Activated T-helper 17 cell treated with anti-CD3 and anti-CD28 coated beads, Interleukin-2, amount 50 U/mL, for 72 hours (primary cell): ENCODE measurements at places on chromosomes 5 and 9.

- no peak for ATAC-seq
Observed at GRCh38 chr9:71758785-71759184, 9.5 kb downstream of the CEMIP2 start.

DNA sequence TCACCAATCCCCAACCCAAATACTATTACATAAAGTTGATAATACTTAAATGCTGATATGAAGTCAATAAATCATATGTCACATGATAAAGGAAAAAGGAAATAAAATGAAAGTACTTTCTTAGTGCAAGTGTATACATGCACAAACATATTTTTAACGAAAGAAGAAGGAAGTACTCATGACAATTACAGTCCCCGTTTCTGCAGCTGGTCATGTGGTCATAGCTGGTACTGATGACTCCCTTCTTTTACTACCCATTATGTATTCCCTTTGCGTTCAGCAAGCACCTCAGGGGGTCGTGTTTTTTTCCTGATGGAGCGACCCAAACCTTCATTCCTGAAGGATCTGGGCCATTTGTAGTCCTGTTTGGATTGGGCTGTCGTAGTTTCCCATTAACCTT lies 27.3 kb downstream of the CENPP start:
- ATAC-seq: no peak

- ATAC-seq: no peak
Observed at GRCh38 chr9:137607141-137607857, 1.8 kb downstream of the ARRDC1 start.

GRCh38 chr9:6759185-6759977 lies 1.6 kb downstream of the KDM4C start:
- peak; percentile 27 for ATAC-seq

DNA sequence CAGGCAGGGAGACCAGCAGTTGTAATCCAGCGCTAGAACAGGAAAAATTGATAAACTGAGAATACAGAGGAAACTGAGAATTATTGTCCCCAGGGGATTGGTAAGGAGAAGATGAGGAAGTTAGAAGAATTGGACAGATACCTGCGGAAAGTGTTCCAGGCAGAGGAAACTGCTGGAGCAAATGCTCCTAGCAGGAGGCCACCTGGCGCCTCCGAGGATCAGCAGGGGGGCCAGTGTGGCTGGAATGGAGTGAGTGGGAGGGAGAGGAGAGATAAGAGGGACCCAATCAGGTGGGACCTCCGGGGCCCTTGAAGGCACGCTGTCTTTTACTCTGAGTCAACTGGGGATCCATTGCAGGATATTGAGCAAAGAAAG lies 695 bp upstream of the ANXA6 start:
- no peak for ATAC-seq

DNA sequence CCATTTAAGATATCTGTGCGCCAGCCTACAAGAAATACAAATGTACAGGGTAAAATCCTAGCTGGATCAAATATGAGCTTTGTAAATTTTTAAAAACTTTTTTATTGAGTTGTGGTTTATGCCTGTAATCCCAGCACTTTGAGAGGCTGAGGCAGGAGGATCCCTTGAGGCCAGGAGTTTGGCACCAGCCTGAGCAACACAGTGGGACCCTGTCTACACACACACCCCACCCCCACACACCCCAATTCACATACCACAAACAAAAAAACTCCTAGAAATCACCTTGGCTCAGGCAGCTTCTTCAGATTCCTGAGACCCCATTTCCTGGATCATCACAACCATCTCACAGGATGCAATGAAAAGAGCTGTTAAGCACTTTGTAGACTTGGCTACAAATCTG lies 46.4 kb downstream of the CDK7 start:
- no peak for ATAC-seq

- ATAC-seq: no peak
Observed at GRCh38 chr9:3511551-3511950, 14.2 kb downstream of the RFX3 start.

DNA sequence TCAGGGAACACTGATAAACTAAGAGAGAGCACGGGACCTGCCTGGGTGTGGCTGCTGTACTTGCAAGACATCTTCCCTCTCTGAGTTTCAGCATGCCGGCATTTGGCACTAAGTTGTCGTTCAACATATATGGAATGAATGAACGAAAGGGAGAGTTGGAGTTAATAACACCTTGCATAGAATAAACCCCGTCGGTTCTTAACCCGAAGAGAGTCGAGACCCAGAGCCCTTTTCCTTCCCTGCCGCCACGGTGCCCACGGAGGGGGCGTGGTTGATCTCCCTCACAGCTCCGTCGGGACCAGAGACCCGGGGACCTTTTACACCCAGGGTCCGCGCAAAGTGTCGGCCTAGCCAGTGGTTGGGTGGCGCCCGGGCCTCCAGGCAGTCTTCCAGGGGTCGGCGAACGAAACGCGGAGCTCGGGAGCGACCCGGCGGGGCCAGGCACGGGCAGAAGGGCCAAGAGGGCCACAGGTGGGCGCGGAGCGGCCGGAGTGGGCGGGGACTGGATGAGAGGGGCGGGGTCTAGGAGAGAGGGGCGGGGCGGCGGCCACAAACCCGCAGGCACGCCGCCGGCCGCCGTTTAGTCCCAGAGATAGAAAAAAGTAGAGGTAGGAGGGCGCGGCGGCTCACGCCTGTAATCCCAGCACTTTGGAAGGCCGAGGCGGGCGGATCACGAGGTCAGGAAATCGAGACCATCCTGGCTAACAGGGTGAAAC lies 735 bp upstream of the RPL26L1 start:
- peak; percentile 84 for ATAC-seq

GRCh38 chr9:126306071-126306647 lies 20.5 kb upstream of the MVB12B start:
- ATAC-seq: no peak

DNA sequence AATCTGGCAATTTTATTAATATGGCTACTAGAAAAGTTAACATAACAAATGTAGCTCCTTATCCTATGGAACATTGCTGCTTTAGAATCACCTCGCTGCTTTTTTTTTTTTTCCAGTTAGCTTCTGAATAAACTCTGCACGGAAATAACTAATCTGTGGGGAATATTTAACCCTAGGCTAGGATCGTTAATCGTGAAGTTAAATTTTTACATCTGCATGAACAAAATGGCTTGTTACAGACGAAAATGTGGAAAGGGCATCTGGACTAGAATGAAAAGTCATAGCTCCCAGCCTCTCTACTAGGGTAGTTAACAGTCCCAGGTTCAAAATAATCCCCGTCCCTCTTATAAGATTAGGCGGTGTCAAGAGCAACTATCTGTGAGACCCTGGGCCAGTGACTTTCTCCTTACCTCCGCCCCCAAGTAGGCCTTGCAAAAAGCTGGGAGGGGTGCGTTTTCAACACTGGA lies 470 bp upstream of the SLC22A5 start:
- ATAC-seq: no peak

DNA sequence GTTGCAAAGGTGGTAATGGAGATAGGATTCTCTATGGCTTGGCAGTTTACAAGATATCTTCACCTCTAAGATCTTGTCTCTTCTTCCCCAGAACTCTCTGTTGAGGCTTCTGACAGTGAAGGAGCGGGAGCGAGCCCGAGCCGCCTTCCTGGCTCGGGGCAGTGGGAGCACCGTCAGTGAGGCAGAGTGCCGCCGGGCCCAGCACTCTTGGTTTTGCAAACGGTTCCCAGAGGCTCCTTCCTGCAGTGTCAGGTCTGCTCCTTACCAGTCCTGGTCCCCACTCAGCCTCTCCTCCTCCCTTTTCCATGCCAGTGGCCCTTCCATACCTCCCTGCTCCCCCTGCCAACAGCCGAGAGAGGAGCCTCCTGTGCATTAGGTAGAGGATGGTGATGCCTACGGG lies 12.6 kb upstream of the DNAJB5 start:
- no peak for ATAC-seq

GRCh38 chr5:7208938-7209337 lies 187.0 kb upstream of the ADCY2 start:
- no peak for ATAC-seq

- peak; percentile 43 for ATAC-seq
Observed at GRCh38 chr5:78985116-78985724, at the start of gene ARSB. Gene ARSB, minus strand, starts transcription at chr5:78985310. Its CDS starts 62 bp downstream, at chr5:78985248.

DNA sequence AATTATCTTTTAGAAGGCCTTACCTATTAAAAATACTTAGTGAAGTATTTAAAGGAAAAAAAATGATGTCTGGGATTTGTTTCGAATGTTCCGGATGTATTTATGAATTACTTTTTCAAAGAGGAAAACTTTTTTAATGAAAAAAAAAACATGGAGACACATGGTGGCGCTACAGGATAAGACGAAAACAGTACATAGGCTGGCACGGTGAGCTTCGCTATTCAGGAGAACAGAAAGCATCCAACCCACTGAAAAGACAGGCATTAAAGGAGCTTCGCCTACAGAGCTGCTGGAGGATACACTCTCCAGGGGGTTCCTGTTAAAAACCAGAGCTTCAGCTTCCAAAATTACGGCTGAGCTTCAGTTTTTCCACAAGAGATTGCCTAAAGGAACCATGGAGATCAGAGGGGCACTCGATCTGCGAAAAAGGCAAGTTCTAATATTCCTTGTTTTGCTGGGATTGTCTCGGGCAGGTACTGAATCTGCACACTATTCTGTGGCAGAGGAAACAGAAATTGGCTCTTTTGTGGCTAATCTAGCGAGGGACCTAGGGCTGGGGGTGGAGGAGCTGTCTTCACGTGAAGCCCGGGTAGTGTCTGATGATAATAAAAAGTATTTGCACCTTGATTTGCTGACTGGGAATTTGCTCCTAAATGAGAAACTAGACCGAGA lies at the start of gene PCDHB14:
PCDHB14 (plus strand) TSS at position 232 of the 672 bp plus-strand sequence; CDS start at position 395, 163 bp downstream.
- ATAC-seq: no peak

- ATAC-seq: no peak
Observed at GRCh38 chr5:138696501-138696900, 56.7 kb upstream of the CTNNA1 start.

- no peak for ATAC-seq
Observed at GRCh38 chr5:17373406-17373805, 124.6 kb upstream of the TAF11L2 start.

DNA sequence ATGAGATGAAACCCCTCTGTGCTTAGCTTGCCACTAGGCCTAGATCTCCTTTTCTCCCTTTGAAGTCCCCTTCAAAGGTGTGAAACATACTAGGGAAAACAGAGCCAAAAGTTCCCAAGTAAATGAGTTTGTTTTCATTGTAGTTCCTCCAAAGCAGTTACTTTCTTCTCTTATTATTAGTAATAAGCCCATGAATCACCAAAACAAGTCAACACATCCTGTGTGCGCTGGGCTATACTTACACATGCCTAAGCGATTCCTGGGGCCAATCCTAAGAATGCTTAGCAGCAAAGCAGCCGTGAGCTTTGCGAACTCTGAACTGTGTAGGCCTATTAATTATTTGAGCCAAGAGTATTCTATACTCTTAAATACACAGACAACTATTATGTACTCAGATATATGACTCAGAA lies 7.6 kb downstream of the ENC1 start:
- peak; percentile 31 for ATAC-seq

DNA sequence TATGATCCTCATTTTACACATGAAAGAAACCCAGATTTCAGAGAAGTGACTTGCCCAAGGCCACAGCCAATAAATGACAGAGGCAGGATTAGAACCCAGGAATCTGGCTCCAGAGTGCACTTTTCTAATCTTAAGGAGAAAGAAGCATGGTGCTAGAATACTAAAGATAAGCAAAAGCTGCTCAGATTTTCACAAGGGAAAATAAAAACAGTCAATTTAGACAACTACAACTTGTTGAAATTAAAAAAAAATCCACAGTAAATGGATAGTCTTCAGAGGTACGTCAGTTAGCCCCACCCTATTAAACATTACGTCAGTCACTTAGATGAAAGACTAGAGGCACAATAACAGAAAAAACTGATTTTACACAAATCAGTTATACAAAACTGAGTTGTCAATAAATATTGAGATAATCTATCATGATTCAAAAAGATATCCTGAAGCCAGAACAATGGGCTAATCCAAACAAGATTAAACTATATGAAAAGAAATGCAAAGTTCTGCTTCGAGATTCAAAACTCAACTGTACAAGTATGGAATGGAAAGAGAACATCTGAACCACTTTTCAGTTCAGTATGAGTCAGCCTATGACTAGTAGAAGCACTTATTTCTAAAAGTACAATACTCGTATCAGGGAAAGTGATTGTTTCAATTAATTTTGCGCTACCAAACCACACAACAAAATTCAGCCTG lies 9.3 kb downstream of the TMEM245 start:
- ATAC-seq: peak; percentile 82

- no peak for ATAC-seq
Observed at GRCh38 chr9:110188991-110189390, 19.0 kb downstream of the C9orf152 start.

DNA sequence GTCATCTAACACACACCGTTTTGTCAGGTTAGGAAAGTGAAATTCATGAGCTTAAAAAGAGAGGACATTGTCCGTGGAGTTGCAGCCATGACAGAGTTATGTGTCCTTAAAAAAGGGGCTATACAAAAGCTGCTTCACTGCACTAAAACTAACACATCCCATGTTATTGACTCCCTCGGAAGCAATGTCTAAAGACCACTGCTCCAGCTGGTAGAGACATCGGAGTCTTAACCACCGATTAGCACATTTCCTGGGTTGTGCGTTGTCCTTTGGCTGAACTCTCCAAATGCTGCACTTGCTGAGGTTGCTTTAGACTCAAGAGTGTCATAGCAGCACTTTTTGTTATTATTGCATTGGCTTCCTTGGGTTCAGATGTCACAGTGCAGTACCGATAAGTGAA lies 128.3 kb upstream of the C9orf72 start:
- ATAC-seq: no peak

- ATAC-seq: no peak
Observed at GRCh38 chr5:178428341-178429155, 161.6 kb downstream of the COL23A1 start.

- ATAC-seq: no peak
Observed at GRCh38 chr5:33212900-33213299, 227.9 kb upstream of the TARS1 start.

DNA sequence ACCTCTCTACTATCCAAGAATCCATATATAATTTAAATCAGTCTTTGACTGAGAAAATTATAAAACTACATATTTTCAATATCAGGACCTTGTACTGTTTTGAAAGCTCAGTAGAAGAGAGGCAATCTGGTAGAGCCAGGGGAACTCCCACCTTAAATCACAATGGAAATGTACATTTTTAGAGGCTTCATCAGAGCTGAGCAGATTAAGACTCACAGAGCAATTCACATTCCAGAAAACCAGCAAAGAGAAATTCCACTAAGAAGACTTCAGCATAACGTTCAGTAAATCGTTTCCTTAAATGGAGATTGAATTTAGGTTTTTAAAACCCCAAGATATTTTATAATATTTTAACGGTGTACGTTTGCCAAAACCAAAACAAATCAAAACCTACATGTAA lies 227.8 kb upstream of the TRPM3 start:
- no peak for ATAC-seq

DNA sequence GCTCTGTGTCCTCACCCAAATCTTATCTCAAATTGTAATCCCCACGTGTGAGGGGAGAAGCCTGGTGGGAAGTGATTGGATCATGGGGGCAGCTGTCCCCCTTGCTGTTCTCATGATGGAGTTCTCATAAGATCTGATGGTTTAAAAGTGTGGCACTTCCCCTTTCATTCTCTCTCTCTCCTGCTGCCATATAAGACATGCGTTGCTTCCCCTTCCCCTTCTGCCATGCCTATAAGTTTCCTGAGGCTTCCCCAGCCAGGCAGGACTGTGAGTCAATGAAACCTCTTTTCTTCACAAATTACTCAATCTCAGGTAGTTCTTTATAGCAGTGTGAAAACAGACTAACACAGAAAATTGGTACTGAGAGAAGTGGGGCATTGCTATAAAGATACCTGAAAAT lies 107.7 kb downstream of the DMAC1 start:
- ATAC-seq: no peak
